ENCODE measurements at places on chromosomes 2 and 18.

GRCh38 chr2:159616286-159616701 is at the start of gene BAZ2B:
TSS of gene BAZ2B (minus strand) at chr2:159616548. CDS start at chr2:159478719, 137,829 bp downstream.
- DNase-seq = peak; percentile 75

DNA sequence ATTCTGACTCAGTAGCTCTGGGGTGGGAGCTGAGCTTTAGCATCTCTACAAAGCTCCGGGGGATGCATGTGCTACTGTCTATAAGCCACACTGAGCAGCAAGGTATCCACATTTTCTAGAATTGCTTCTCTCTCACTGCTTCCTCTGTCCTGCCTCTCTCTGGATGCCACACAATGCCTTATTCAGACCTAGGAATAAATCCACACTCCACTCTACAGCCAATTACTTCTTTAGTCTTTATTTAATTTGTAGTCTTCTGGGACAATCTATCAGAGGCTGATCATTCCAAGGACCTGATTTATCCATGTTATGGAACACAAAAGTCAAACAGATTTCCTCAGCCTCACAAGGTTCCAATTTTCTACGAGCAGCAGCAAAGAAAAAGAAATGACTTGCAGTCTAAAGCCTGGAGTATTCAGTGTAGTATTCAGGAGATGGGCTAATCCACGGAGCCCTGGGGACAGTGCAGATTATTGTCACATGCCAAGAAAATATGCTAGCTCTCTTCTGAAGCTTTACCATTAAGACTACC is 4.4 kb downstream of the BCL2 start:
- DNase-seq = no peak

DNA sequence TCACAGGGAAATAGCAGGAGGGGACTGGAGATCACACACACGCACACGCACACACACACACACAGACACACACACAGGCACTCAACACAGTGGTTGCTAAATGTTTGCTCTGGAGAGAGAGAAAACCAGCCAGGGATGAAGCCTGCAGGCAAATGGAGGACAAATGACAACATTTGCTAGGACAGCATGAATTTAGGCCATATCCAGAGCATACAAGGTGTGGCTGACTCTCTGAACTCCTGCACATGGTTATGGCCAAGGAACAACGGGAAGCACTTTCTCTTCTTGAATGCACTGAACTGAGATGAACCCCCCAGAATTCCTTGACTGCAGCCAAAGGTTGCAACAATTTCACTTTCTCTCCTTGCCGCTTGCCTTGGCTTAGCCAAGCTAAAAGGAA is 230.0 kb upstream of the RASGRP3 start:
- no peak for DNase-seq

DNA sequence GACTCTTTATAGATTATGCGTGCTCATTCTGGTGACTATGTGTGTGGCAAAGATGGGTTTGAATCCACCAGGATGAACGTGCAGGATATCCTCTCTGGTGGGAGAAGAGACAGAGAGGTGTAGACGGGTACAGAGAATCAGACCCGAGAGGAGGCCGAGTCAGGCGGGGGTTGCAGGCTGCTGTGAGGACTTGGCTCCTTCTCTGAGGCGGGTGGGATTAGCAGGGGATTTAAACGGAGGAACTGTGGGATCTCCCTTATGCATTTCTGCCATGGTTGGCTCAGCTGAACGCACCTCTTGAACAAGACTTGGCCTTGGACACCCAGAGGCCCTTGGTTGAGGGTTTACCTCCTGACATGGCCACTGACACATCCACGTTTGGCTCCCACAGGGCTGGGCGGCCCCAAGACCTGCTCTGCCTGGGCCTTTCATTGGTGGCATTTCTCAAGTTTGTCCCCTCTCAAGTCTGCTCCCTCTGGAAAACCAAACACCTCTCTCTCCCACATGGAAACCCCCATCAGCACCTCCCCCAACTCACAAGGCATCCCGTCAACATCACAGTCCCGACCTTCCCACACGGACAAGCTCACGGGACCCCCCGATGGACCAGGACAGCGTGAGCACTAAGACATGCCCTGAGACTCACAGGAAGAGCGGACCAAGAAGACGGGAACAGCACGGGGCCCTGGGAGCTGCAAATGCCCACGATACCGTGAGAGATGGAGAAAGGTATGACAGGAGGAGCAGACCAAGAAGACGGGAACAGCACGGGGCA is 158.3 kb downstream of the RTP5 start:
- DNase-seq = no peak

DNA sequence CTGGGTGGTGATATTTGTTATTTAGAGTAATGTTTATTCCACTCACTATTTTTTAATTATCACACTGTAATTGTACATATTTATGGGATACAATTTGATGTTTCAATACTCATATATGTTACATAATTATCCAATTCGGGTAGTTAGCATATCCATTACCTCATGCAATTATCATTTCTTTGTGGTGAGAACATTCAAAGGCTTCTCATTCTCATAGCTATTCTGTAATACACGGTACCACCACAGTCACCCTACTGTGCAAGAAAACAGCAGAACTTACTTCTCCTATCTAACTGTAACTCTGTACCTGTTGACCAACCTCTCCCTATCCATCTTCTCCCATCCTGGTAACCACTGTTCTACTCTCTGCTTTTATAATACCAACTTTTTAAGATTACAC is 4.6 kb downstream of the TBC1D8 start:
- no peak for DNase-seq

DNA sequence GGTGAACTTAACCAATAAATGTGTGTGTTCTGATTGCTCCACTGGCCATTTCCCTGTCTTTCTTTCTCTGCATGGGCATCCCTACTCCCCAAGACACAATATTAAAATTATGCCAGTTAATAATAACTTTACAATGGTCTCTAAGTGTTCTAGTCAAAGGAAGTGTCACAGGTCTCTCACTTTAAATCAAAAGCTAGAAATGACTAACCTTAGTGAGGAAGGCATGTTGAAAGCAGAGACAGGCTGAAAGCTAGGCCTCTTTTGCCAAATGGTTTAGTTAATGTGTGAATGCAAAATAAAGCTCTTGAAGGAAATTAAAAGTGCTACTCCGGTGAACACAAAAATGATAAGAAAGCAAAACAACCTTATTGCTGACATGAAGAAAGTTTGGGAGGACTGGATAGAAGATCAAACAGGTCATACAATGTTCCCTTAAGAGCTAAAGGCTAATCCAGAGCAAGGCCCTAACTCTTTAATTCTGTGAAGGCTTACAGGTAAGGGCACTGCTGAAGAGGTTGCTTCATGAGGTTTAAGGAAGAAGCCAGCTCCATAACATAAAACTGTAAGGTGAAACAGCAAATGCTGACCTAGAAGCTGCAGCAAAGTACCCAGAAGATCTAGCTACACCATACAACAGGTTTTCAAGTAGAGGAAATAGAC is 44.0 kb upstream of the ARHGAP15 start:
- DNase-seq = no peak

- peak; percentile 82 for DNase-seq
These were observed 1.8 kb downstream of the SCN9A start for GRCh38 chr2:166373951-166374350.

DNA sequence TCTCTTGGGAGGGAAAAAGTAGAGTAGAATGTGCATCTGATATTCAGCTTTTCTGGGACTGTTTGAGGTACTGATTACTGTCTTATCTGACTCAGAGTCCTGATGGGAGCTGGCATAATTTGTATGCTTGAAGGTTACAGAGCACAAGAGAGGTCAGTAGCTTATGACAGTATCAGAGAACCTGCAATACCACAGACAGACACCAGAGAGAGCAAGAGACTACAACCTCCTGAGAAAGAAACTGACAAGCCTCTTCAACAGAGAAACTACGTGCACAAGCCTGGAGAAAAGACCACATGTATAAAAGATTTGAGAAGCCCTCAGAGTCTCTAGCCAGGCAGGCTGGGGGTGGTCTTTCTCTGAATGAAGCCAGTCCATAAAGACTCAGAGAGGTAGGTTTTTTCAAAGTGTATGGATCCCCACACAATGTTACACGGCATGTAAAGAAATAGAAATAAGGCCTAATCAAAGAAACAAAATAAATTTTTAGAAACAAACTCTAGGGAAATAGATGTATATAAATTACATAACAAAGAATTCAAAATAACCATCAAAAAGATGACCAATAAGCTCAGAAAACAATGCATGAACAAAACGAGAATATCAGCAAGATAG is 568.3 kb downstream of the LRRTM4 start:
- peak; percentile 81 for DNase-seq

DNA sequence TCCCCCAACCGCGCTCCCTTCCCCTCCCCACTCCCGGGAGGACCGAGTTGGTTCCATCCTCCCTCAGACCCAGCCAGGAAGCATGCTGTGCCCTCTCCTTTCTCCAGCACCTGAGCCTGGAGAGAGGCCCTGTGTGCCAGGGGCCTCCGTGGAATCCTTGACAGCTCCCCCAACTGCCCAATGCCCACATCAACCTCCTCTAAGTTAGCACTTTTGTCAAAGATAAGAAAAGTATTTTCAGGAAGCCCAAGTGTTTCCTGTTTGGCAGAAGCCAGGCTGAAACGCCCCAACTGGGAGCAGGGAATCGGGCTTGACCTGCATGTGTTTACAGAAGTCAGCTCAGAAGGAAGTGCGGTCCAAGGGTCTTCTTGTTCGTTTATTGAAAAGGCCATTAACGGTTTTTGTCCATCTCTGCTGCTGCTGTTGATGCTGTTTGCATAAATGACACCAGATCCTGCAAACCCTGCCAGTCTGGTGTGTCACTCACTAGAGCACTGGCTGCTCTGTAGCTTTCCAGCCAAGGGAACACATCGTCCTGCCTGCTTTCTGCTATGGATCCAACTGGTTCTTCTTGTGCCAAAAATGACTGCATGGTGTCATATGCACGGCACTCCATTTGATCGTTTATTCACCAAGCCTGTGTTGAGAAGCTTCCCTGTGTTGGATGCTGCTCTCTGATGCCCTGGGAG is 35.4 kb upstream of the COL6A3 start:
- no peak for DNase-seq

DNA sequence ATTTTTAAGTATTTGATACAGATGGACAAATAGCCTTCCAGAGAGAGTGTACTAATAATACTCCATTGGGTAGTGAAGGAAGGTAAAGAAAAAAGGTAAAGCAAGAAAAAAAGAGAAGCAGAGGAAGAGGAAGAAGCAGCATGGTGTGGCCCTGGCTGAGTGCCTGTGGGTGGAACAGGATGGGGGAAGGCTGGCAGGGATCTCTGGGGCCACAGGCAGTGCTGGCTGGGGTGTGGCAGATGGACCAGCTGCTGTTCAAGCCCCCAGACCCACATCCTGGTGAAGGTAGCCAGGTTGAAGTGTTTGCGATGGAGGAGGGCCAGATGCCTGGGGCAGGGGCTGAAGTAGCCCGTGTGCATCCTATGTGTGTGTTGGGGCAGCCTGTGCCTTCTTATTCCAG is 79.0 kb downstream of the DYSF start:
- DNase-seq = no peak

GRCh38 chr18:62784338-62784965 is 69.1 kb downstream of the PHLPP1 start:
- DNase-seq = no peak

DNA sequence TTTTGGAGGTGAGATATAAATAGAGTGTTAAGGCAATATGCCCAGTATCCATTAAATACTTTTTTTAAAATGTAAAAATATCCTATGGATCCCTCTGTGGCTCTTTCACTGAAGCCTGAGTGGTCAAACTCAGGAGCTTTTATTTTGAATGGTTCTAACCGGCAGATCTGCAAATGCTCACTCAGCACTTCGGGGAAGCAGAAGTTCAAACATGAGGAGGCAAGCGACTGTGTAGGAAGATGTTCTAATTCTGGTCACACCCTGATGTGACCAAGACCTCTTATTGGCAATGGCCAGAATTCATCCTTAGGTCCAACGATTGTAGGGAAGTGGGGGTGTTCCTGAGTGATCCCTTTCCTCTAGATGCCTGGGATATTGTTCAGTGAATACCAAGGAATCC is 168.8 kb downstream of the CDCA7 start:
- no peak for DNase-seq

GRCh38 chr2:238421695-238422035 is 5.1 kb upstream of the ASB1 start:
- no peak for DNase-seq

GRCh38 chr2:192571636-192572035 is 376.9 kb upstream of the TMEFF2 start:
- DNase-seq = no peak

GRCh38 chr2:151192681-151193080 is 69.0 kb downstream of the RBM43 start:
- no peak for DNase-seq

DNA sequence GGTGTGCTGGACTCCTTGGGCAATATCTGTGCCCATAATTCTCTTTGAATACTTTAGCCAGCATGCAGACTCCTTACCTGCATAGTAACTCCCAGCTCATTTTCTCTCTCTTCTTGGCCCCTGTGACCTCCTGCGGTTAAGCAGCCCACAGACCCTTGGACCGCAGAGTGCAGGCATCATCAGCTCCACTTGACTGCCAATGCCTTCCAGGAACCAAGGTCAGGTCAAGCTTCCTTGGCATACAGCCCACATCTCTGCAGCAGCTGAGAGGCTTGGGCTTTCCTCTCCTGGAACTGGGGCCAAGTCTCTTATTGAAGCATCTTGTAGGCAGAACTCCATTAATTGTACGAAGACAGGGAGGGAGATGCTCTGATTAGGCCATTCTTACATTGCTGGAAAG is 130.1 kb upstream of the PIEZO2 start:
- no peak for DNase-seq

GRCh38 chr18:59884351-59884750 is 15.4 kb upstream of the PMAIP1 start:
- DNase-seq = no peak

Data from SK-N-DZ (cell line).